HT1080 (cell line): ENCODE measurements at places on chromosomes 7 and 10.

- peak; percentile 52 for DNase-seq
These were observed 274.2 kb downstream of the DOCK4 start for GRCh38 chr7:111931958-111932357.

GRCh38 chr7:112453505-112454171, 3.4 kb downstream of the IFRD1 start:
- DNase-seq: no peak

GRCh38 chr10:78457804-78458482, 424.3 kb downstream of the RPS24 start:
- DNase-seq: peak; percentile 74

- no peak for DNase-seq
These were observed 1.2 kb downstream of the ARL3 start for GRCh38 chr10:102712843-102713538.

GRCh38 chr7:71348821-71349681, 217.1 kb downstream of the GALNT17 start:
- DNase-seq: no peak

- peak; percentile 24 for DNase-seq
These were observed 111.8 kb downstream of the MYL10 start for GRCh38 chr7:101517304-101517703.

- peak; percentile 97 for DNase-seq
These were observed 18.2 kb downstream of the COL13A1 start for GRCh38 chr10:69819716-69820506.

- DNase-seq: no peak
These were observed 13.1 kb downstream of the MARCHF5 start for GRCh38 chr10:92304061-92304460.

DNA sequence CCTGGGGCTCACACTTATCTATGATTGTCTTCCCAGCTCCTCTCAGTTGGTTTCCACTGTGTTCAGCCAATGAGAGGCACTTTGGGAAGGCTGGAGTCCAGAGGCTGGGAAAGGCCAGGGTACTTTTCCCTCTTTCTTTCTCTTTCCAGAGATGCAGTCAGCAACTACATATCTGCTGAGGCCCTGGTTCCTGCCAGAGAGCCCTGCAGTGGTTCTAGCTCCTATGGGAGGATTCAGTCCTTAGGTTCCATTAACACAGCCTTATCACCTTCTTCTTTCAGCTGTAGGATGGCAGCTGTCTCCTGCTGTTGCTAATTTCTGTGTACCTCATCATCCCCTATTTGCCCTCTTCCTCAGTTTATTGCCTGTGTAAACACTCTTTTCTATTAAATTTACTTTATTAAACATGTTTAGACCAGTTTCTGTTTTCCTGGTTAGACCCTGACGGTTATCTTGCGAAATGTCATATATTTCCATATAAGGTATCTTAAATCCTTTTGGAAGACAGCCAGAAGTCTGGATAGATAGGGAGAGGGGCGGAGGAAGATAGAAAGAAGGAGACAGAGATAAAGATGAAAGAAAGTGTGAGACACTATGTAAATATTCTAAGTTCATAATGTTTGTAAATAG, 100.3 kb downstream of the HGF start:
- no peak for DNase-seq

- peak; percentile 15 for DNase-seq
These were observed 101.2 kb upstream of the MGMT start for GRCh38 chr10:129365767-129366402.

DNA sequence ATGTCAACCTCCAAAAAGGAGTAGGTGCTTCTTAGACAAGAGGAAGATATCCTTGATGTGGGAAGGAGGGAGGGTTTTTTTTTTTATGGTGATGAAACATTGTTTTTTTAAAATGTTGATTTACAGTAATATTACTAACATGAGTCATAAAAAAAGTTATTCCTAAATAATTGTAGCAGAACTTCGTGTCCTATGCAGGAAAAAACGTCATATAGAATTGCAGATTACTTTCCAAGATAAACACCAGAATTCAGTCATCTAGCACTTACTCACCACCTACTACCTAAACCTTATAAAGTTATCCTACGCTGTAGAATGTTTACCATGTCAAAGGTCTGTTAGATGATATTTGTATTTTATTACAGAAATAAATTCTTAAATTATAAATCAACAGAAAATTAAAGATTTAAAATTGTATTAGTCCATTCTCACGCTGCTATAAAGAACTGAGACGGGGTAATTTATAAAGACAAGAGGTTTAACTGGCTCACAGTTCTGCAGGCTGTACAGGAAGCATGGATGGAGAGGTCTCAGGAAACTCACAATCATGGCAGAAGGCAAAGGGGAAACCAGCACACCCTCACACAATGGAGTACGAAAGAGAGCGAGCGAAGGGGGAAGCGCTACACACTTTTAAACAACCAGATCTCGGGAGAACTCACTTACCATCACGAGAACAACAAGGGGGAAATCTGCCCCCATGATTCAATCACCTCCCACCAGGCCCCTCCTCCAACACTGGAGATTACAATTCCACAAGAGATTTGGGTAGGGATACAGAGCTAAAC, 105.2 kb upstream of the NEBL start:
- peak; percentile 57 for DNase-seq

- DNase-seq: no peak
These were observed 10.5 kb downstream of the ADRA2A start for GRCh38 chr10:111087331-111087756.

DNA sequence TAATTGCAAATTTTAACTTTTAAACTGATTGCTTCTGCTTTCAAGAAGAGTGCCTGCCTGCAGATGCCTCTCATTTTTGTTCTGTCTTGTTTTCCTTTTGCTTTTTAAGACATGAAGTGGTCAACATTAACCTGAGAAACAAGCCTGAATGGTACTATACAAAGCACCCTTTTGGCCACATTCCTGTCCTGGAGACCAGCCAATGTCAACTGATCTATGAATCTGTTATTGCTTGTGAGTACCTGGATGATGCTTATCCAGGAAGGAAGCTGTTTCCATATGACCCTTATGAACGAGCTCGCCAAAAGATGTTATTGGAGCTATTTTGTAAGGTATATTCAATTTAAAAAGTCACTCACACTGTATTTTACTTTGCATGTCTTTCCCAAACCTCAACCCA, 8.8 kb downstream of the GSTO2 start:
- DNase-seq: no peak

DNA sequence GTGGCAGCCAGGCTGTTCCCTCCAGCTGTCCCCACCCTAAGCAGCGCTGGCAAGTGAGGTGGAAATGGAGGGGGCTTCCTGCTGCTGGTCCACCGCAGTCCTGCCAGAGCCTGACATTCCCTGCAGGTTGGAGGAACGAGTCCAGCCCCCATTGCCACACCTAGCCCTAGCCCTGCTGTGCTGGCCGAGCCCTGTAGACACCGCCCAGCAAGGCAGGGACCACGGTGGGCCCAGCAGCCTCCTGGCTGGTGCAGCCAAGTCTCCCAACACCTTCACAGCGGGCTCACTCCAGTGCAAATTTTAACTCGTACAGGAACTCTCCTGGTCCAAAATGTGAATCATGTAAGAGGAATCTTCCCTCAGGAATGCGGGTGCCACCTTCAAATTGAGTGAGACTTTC, 116.3 kb downstream of the PAXIP1 start:
- DNase-seq: no peak

DNA sequence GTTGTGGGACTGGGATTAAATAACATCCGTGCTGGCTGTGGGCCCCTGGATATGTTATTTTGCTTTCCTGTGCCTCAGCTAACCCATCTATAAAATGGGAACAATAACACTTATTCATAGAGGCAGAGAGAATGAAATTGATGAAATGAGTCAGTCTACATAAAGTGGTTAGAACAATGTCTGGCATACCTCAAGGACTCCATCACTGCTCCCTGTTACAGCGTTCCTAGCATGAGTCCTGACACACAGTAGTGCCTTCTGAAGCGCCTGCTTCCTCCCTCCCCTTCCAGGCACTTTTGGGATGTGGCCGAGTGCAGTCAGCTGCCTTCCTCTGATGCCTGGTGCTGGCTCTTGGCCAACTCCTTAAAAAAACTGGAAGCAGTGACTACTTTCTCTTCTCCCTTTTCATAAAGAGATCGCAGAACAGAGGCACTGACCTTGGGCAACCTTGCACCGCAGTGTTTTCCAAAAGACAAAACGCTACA, 108.4 kb upstream of the ZMIZ1 start:
- DNase-seq: peak; percentile 90

DNA sequence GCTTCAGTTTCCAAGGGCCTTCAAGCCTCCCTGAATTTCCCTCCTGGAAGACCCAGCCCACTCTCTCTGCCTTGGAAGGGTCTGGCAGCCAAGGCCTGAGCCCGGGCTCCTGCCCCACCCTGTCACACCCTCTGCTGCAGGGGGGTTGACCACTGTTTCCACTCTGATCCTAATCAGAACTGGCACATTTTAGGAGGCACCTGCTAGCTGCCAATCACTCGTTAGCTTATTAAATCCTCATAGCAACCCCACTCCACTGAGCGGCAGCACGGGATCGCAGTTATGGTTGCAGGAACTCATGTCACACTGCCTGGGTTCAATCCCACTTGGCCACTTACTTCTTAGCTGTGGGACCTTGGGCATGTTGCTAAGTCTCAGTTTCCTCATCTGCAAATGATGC, 12.9 kb downstream of the HSPB1 start:
- DNase-seq: no peak

DNA sequence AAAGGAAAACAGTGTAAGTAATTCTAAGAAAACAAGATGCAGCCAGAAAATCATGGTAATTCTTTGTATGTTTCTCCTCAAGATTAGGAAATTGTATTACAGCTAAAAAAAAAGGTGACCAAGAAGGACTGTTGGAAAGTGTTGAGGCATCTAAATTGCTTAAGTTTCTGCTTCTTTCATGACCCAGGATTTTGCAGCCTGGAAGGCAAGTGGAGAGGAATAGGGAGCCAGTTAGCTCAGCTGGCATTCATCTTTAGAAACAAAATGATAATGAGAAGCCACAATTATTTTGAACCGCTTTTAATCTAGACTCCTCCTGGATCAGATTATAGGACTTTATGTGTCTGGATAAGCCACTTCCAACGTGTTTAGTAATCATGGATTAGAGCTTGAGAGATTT, 56.8 kb upstream of the TMEM229A start:
- no peak for DNase-seq

DNA sequence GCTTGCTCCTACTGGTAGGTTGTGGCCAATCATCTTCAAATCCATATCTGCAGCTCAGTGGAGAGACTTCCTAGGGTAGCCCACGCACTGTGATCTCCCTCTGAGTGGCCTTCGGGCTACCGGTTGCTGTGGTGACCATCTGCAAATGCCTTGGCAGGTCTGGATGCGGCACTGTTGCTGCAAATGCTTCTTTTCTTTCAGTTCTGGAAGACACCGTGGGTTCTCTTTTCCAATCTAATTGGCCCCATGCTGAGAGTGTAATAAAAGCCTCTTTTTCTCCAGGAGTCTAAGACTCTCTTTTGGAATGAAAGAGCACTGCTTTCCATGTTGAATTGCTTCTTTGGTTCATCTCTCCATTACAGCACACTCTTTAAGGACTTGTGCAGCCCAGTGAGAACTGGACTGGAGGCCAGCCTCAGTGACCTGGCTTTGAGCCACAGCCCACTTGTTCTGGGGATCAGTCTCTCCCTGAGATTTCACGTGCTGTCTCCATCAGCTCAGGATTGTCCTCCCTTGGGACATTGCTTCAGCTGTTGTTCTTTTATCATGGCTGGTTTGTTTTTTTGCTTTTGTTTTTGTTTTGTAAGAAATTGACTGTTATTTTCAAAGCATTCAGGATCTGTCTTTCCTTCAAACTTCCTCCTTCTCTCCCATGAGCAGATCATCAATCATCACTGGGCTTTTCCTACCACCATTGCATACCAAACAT, 286.6 kb downstream of the BMPER start:
- DNase-seq: no peak

- no peak for DNase-seq
These were observed 190.0 kb downstream of the FAM107B start for GRCh38 chr10:14584661-14585060.

GRCh38 chr7:137681657-137682562, 164.9 kb downstream of the DGKI start:
- peak; percentile 87 for DNase-seq

DNA sequence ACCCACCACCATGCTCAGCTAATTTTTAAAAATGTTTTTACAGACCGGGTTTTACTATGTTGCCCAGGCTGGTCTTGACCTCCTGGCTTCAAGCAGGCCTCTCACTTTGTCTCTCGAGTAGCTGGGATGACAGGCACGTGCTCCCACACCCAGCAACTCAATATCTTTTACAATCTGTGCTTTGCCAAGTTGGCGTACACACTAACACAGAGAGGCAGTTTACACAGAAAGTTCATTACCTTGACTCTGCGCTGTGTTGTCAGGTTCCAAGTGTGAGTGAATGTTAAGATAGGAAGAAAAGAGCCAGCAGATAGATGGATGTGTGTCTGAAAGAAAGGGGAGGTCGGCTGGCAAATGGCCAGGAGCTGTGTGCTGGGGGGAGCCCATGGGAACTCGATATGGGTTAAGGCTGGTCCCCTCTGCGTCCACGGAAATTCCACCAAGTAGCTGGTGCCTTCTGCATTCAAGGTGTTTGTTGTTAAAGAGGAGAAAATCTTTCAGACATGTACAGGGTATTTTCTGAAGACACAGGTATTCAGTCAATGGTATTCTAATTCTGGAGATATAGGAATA, 299.8 kb downstream of the CAMK1D start:
- DNase-seq: no peak

- DNase-seq: no peak
These were observed 35.0 kb upstream of the PDCD4 start for GRCh38 chr10:110836706-110837105.

- no peak for DNase-seq
These were observed 323.4 kb downstream of the PARD3 start for GRCh38 chr10:34491678-34492077.

- no peak for DNase-seq
These were observed 20.3 kb downstream of the CFAP46 start for GRCh38 chr10:132921818-132922807.

- peak; percentile 29 for DNase-seq
These were observed 55.2 kb downstream of the TACC2 start for GRCh38 chr10:122044045-122044661.
